ENCODE measurements at places on chromosomes 2 and 18.

DNA sequence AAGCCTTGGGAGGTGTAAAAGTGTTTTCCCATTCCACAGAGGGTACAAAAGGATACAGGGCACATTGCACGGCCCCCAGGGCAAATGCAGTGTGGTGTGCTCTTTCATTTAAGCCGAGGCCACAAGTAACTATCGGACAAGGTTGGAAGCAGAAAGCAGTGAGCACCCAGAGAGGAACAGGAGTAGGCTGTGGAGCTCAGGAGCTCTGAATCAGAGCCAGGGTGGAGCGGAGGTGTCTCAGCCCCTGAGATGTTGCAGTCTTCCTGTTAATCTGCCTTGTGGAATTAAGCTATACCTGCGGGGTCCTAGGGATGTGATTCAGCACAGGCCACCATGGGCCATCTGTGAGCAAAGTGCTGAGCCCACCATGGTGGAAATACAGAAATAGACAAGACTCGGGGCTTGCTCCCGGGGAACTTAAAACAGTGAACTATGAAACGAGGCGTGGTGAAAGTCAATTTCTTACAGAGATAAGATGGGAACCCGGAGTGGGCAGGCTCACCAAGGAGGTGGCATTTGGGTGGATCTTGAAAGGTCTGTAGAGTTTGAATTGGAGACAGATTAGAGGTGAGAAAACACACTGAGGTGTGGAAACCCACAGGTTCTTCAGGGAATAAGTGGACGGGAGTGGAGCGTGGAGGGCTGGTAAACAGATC, 44.0 kb downstream of the ASAP2 start:
- no peak for DNase-seq

GRCh38 chr2:129812071-129812470, 167.4 kb upstream of the RAB6C start:
- peak; percentile 85 for DNase-seq

GRCh38 chr2:200470230-200470629, 39.6 kb downstream of the KCTD18 start:
- DNase-seq, result no peak

DNA sequence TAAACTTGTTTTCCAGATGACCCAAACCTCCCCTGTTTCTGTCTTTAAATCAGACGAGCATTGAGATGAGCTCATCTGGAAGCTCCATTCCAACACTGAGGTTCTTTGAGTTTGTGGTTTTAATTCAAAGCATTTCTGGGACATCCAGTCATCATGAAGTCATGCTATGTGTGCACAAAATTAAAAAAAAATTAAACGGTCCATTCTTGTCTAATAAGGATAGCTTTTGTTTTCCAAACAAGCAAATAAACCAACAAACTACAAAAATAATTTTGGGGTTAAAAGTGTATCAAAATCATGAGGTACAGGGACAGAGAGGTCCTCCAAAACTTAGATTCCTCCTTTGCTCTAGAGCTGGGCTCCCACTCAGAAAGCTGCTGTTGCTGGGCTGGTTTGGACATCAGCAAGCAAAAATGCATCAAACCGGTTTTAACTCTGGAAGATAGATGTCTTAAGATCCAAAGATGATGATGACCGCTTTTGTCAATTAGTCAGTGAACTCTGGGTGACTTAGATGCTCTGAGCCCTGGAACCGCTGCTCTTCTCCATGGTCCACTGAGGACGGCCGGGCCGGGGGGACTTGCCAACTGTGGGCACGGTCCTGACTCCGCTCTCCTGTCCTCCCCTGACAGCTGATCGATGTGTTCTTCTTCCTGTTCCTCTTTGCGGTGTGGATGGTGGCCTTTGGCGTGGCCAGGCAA, 65.4 kb downstream of the TRPM8 start:
- DNase-seq, result no peak

DNA sequence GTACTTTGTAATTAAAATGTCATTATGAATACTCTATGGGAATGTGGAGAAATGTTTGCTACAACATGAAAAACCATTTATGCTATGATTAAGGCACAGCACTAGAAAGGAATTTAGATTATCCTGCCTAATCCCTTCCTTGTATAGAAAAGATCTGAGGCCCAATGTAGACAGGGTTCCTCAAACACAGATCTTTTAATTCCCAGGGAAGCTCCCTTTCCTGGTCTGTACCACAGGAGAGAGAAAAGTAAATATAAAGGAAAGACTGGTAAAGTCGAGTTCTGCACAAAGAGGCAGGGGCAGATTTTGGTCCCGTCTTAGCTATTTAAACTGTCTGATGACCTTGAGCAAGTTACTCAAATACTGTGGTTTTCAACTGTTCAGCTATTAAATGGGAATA, 84.7 kb downstream of the ICA1L start:
- DNase-seq, result no peak

DNA sequence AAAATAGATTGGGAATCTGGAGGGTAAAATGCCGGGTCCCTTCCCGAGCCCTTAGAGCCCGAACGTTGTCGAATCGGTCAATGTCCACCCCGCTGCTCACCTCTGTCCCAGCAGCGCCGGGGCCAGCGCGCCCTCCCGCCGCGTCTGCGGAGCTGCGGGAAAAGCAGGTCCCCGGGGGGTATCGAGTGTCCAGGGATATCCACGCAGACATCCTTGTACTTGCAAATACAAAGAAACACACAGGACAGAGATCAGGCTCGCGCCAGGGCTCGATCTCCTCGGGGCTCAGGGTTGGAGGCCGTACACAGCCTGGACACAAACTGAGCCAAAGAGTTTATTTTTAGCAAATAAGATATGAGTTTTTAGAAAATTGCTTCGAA, 2.3 kb upstream of the GATA6 start:
- no peak for DNase-seq

DNA sequence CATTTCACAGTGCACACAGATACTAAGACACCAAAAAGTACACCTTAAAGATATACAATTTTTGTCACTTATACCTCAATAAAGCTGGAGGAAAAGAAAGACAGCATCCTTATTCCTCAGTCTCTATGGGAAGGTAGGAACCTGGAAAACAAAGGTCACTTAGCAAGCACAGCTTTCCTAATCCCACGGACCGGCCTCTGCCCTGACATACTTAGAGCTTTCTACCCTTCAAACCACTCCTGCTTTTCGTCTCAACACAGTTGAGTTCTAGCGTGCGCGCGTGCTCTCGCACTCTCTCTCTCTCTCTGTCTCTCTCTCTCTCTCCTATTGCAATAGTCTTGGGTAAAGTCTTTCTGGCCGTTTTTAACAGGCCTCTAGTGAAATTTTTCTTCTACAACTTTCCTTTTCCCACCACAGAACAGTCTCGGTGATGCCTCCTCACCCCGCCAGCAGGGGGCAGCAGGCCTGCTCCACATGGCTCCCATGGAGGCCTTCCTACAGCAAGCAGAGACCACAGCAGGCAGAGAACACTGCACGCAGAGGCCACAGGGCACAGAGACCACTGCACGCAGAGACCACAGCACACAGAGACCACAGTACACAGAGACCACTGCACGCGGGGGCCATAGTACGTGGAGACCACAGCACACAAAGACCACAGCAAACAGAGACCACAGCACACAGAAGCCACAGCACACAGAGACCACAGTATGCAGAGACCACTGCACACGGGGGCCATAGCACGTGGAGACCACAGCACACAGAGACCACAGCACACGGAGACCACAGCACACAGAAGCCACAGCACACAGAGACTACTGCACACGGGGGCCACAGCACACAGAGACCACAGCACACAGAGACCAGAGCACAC, 106.9 kb downstream of the FBXO15 start:
- peak; percentile 14 for DNase-seq

All from GDM1 (cell line).